ENCODE measurements at places on chromosomes 5 and 9.
A peak's percentile ranks its signal among the peaks of the same experiment; 100 is the strongest.

GRCh38 chr9:113391917-113392316 is 9.2 kb downstream of the ALAD start:
- DNase-seq = no peak

GRCh38 chr5:113989913-113990305 is 372.0 kb upstream of the KCNN2 start:
- no peak for DNase-seq

GRCh38 chr5:176889321-176890280 is 9.5 kb downstream of the HK3 start:
- DNase-seq = no peak

DNA sequence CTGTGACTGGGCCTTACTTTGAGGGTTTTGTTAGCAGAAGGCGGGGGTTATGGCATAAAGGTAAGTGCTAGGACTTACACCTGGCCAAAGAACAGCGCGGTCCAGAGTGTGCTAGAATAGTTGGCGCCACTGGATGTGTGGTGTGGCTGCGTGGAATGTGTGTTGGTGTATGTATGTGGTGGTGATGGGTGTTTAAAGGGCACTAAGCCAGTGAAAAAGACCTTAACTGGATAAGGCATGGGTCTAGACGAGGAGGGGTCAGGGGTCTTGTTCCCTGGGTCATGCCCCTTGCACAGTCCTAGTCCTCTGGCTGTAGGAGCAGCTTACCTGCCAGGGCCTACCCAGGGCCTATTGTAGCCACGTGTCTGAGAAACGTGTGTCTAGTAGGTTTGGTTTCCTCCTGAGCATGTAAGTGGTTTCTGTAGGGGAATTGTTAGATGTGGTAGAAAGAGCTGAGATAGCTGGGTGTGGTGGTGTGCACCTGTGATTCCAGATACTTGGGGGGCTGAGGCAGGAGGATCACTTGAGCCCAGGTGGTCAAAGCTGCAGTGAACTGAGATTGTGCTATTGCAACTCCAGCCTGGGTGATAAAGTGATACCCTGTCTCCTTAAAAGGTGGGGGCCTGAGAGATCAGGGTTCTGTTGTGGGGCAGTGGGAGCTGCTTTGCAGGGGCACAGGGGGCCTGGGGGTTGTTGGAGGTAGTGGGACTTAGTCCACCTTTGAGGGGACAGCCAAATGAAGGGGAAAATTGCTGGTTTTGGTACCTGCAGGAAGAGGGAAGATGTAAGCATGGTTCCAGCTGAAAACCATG is 55.2 kb downstream of the HSPA4 start:
- DNase-seq = no peak

DNA sequence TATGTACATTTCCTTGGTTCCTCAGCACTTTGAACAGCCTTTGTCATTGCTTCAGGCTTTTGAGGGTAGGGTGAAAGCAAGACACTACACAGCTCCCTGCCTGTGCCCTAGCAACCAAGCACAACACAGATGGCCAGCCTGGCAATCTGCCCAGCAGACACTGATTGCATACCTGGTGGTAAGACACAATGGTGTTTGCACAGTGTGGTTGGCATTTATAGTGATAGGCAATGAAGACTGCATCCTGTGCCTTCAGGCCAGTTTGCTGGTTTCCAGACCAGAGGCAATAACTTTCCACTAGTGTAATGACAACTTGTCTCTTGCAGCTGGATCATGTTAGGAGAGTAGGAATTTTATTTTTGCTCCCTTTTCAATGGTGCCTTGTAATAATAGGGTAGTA is 144.5 kb upstream of the TNC start:
- DNase-seq = no peak

GRCh38 chr5:73437777-73438644 is 10.6 kb downstream of the FOXD1 start:
- DNase-seq = no peak

DNA sequence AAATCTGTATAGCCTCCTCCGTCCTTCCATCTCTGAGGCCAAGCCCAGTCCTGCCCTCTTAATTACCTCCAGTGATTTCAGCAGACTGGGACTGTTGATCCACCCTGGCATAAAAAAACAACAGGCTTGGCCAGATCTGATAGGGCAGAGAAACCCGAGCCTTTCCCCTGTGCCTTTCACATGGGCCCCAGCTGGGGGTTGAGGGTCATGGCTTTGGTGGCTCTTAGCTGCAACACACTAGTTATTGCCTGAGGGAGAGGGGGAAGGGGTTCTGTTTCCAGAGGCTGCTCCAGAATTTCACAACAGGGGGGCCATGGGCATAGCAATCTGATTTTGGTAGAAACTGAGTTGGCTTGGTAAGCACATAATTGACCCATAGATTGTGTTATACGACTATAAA is 21.2 kb upstream of the PANK3 start:
- DNase-seq = no peak

- no peak for DNase-seq
These were observed 90.8 kb upstream of the IRX4 start for GRCh38 chr5:1973391-1974013.

GRCh38 chr9:135473972-135474543 is 5.5 kb upstream of the PPP1R26 start:
- DNase-seq = no peak

DNA sequence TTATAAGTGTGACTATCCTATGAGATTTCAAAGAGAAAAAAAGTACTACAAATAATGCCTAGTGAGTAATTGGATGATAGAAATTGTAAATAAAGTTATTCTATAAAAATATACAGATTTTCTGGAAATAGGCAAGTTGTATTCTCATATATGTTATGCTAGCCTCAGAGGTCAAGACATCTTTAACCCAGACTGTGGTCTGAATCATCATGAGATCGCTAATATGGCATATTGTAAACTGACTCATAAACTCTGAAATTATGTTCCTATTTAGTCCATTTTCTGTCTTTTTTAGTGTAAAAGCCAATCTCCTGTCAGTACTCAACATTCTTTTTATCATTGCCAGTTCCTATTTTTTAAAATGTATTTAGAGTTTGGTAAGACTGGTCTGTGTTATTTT is 14.2 kb downstream of the LOX start:
- no peak for DNase-seq

DNA sequence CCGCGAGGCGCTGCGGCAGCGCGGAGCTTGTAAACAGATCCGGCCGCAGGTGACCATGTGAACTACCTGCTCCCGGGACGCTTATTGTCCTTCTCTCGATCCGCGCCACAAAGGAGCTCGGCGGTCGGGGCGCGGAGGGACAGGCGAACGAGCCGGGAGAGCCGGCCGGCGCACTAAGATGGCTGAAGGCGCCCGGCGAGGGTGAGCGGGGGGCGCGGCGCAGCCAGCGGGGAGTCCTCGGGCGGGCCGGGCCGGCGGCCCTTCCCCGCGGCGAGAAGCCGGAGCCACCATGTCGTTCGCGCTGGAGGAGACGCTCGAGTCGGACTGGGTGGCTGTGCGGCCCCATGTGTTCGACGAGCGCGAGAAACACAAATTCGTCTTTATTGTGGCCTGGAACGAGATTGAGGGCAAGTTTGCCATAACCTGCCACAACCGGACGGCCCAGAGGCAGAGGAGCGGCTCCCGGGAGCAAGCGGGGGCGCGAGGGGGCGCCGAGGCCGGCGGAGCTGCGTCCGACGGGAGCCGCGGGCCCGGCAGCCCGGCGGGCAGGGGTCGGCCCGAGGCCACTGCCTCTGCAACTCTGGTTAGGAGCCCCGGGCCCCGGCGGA is 535 bp downstream of the JMY start:
- DNase-seq = no peak

GRCh38 chr5:19342942-19343341 is 645.1 kb downstream of the CDH18 start:
- DNase-seq = no peak

- DNase-seq = no peak
These were observed 8.8 kb upstream of the FCN2 start for GRCh38 chr9:134871697-134872340.

- DNase-seq = no peak
These were observed 174.8 kb downstream of the SLF1 start for GRCh38 chr5:94793113-94793815.

GRCh38 chr5:36610621-36611020 is 4.2 kb downstream of the SLC1A3 start:
- no peak for DNase-seq

- DNase-seq = no peak
These were observed 246.9 kb downstream of the TLR4 start for GRCh38 chr9:117951127-117951526.

GRCh38 chr9:20611691-20612287 is 10.5 kb downstream of the MLLT3 start:
- DNase-seq = no peak

- no peak for DNase-seq
These were observed 121.7 kb upstream of the FAM120A start for GRCh38 chr9:93329629-93330280.

GRCh38 chr5:150615141-150615699 is 25.2 kb upstream of the SYNPO start:
- no peak for DNase-seq

GRCh38 chr9:18861609-18862544 is 171.1 kb downstream of the SAXO1 start:
- DNase-seq = peak; percentile 84

- no peak for DNase-seq
These were observed 161.3 kb downstream of the NIPBL start for GRCh38 chr5:37037840-37038239.

DNA sequence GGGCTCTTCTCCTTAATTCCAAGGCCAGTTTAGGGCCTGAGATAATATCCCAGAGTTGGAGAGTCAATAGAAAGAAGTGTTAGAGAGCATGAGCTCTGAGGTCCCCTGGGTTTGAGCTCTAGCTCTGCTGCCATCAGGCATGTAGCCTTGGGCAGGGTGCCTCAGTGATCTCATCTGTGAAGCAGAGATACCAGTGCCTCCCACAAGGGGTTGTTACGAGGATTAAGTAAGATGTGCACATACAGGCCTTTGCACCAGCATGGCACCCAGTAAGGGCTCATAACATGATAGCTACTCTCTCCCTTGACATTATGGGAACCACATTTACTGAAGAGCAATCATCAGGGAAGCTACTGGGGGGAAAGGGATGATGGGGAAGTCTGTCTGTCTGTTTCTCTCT is 265.7 kb downstream of the HSPA4 start:
- DNase-seq = no peak

DNA sequence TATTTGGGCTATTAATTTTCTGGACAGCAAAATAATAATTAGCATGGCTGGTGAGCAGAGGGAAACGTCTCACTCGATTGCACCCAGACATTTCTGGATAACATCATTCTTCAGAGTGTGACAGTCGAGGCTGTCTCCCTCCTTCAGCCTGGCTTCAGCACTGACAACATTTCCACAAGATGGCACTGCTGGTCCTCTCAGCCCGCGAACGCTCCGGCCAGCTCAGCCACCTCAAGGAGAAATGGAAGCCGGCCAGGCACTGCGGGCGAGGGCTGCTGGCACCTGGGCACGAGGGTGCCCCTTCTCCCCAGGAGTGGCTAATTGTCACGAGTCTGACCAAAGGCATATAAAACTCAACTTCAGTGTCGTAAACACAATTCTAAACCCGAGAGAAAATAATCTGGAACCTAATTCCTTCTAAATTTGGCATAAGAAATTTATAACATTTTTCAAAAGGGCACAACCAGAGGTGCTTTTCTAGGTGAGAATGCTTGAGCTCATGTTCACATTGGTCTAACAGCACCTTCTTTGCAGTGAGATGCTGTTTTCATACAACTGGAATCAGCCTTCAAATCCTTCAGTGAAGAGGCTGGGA is 65.9 kb downstream of the DAP start:
- DNase-seq = no peak

DNA sequence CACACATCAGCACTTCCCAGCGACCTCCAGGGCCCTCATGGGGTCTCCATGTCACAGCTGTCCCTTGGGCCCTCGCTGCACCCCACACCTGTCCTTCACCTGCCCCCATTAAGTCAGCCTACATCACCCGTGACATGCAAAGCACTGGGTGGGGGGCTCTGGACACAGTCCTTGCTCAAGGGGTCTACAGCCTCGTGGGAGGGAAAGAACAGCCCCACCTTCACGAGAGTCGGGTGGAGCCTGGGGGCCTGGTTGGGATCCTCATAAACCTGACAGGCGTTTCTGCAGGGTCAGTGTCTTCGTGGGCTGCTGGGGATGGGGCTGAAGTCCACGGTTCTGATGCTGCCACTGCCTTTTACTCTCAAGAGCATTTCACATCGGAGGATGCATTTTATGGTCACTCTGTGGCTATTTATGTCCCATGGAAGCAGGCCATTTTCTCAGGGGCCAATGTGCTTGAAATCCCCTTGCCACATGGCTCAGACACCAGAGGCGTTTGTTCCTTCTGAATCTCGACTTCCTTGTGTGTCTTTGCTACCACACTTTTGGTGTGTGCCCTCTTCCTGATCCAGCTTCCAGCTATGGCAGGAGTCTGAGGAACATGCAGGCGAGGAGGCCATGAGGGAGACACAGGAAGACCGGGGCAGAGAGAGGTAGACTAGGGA is at the start of gene OR2V1:
OR2V1 (minus strand) TSS at position 338 of the 665 bp plus-strand sequence. CDS start 5,865 bp downstream, outside the sequence.
- DNase-seq = no peak

- peak; percentile 40 for DNase-seq
These were observed 420.6 kb upstream of the TYRP1 start for GRCh38 chr9:12272471-12273120.

GRCh38 chr5:157487358-157487757 is 27.3 kb downstream of the NIPAL4 start:
- no peak for DNase-seq

DNA sequence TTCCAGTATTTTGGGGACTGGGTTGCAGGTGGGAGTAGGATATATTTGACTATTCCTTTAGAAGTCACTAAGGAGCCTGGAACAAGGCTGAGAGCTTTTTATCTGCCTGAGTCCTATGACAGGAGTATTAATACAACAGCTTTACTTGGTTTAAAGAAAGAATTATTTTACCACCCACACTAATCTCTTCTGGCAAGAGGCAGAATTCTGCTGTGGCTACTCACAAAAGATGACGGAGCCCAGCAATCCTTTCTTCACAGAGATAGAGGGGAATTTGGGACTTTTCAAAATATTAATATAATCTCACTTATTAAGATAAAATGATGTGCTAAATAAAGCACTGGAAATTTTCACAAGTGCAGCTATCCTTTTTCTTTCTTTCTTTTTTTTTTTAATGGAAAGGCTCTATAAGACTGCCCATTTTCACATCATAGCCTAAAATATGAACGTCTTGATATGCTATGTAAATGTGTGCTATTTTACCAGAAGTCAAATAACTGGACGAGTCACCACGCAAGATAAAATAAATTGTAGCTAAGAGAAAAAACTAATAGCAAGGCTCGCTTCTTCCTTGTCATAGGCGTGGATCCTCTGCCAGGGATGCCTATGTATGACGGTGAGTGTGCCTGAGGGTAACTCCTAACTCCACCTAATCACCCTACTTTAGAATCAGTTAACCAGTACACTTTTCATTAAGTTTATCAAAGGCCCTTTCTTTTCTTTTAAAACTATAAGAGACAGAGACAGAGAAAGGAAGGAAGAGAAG is 76.3 kb downstream of the ZNF608 start:
- DNase-seq = no peak
